HFF-Myc (cell line): ENCODE measurements at places on chromosomes 1 and 21.

GRCh38 chr1:45802343-45803298, 791 bp upstream of the MAST2 start:
- DNase-seq, result peak; percentile 96

DNA sequence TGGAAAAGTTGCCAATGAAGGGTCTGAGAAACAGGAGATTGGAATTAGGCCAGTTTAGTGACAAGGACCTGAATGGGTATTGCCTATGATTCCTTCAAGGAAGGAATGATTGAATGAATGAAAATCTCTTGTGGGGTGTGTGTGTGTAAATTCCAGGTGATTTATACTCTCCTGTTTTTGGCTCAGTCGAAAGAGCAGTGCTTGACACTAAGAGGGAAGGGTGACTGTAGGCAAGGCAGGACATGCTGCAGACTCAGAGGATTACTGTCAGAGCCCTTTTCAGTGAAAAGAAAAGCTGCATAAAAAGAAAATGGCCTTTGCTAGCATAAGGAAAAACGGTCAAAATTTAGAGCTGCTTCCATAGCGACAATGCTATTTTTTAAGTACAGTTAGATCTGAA, 30.1 kb downstream of the C1orf21 start:
- DNase-seq, result no peak

GRCh38 chr1:67559222-67559700, 125.7 kb upstream of the GADD45A start:
- DNase-seq, result no peak

GRCh38 chr1:17278996-17279830, 28.8 kb upstream of the PADI4 start:
- DNase-seq, result no peak

DNA sequence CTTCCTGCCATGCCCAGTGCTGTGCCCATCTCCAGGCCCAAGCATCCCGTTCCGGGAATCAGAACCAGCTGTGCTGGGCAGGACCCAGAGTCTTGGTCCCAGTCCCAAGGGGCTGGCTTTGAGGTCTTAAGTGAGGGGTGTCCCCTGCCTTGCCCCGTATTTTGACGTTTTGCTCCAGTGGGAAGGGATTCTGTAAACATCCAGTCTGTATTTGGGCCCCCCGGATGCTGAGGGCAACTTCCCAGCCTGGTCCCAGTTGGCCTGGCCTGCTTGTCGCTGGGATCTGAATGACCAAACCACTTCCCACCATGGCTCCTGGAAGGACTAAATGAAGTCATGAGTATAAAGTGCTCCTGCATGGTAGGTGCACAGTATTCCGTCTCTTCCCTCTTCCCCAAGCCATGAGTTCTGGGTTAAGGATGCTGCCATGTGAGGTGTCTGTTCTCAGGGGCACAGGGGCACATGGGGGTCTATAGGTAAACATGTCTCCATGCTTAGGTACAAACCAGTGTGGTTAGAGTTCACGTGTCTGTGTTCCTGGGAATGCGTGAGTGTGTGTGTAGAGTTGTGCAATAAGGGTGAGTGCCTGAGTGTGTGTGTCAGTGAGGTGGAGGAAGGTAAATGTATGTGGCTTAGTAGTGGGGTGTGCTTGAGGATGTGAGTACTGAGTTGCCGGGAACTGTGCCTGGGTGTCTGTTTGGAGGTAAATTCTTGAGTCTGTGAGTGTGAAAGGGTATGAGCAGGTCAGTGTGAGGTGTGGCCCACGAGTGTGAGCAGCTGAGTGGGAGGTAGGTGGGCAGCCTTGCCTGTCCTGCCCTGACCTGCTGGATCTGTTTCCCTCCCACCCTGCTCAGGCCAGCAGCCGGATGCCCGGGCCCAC, 1.5 kb downstream of the B4GALT2 start:
- DNase-seq, result no peak

DNA sequence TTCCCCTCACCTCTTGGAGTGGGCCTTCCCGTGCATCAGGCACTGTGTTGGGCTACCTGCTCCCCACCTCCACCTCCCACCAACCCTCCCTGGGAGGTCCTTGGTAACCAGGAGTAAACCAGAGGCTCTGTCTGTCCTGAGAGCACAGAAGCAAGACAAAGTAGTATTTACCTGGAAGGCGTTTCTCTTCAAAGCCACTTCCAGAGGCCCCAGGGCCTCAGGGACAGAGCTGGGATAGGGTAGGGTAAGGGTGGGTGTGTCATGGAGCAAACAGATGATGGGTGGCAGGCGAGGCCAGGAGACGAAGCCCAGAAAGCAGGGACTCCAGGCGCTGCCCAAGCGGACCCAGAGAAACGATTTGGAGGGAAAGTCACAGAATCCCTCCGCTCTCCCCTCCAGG, 77.2 kb upstream of the TARDBP start:
- no peak for DNase-seq

- no peak for DNase-seq
Measured at GRCh38 chr1:232211149-232211548, 418.8 kb downstream of the SIPA1L2 start.

GRCh38 chr1:43750083-43750482, 42.7 kb downstream of the ST3GAL3 start:
- no peak for DNase-seq

GRCh38 chr1:202250982-202251381, 57.4 kb downstream of the LGR6 start:
- no peak for DNase-seq

DNA sequence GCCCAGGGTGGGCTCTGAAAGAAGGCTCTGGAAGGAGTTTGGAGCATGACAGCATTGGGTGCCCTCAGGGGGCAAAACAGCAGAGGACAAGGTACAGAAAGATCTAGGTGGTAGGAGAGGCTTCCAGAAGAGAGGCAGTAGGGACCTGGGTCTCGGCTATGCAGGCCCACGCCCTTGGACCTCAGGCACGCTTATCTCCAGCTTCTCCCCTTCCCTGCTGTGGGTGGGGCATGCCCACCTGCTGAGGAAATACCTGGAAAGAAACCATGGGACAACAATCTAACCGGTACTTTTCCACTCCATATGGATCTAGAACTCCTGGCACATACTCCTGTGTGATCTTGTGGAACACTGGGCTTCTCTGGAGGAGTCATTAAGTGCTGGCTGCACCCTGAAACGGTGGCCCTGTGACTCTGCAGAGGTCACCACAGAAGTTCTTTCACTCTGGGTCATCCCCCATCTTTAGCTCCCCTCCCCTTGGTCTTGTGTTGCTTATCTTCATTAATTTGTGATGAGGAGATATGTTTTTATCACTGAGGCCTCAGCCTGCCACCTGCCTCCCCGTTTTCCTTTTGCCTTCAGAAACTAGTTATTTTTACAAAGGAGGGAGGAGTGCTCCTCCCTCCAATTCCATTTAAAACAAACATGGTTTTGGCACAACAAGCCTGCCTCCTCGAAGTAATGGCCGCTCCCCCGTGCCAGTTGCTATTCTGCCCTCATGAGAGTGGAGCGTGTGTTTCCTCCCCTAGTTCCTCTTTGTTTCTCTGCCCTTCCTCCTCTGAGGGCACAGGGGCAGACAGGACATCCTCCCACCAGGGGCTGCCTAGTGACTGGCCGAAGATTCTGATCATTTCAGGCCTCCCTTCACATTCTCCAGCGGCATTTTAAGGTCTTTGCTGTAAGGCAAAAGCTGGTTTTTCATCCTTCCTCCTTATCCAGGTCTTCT, 78.0 kb upstream of the ATP5PO start:
- no peak for DNase-seq

DNA sequence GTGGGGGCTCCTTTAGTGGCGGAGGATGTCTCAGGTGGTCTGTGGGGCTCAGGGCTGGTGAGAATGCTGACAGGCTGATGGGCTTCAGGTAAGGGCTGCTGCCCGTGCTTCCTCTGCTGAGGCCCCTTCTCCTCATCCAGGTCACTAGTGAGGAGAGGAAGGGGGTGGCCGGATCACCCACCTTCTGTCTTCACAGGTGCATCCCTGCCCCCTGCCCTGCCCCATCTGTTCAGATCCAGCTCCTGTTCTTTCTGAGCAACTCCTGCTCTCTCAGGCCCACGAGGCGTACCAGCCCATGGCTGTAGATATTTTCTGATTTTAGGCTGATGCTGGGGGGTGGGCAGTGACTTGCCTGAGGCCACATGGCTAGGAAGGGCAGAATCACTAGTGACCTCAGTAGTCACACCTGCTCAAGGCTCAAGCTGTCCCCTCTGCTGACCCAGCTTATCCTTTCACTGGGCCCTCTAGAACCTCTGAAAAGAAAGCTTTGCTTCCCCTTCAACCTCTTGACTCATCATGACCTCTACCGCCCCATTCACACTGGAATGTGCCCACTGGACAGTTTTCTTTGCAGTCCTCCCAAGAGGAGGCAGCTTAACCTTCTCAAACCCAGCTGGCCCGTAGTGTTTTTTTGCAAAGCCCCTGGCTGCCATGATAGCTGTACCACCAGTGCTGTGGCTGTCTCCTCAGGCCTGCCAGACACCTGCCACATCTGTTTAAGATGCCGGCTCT, 14.8 kb downstream of the DCST2 start:
- no peak for DNase-seq

- no peak for DNase-seq
Measured at GRCh38 chr1:231550448-231550781, 21.9 kb downstream of the TSNAX start.

- DNase-seq, result no peak
Measured at GRCh38 chr1:43539726-43540434, 9.2 kb downstream of the PTPRF start.

GRCh38 chr1:19366599-19367536, 54.7 kb downstream of the SLC66A1 start:
- no peak for DNase-seq

- peak; percentile 56 for DNase-seq
Measured at GRCh38 chr1:2330519-2331199, 60.7 kb downstream of the MORN1 start.

DNA sequence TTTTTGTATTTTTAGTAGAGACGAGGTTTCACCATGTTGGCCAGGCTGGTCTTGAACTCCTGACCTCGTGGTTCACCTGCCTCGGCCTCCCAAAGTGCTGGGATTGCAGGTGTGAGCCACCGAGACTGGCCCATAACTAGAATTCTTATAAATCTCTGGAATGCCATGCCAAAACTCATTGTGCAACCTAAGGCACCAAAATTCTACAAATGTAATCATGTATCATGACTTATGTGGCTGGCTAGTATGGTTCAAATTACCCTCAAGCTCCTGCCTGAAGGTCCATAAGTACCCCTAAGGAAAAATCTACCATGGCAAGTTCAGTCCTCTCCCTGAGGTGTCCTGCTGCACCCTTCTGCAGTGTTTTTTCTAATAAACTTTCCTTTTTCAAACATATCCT, 63.8 kb upstream of the CSF1 start:
- DNase-seq, result no peak

- DNase-seq, result no peak
Measured at GRCh38 chr21:46549650-46550049, 55.2 kb downstream of the S100B start.
